ENCODE measurements at places on chromosomes 1 and 21. TPM values are rescaled to one million over a fixed set of nuclear protein-coding genes. Genes with fewer than 3 reads are reported as not detected.

Gene SPATA21
- 0.02 TPM for polyA plus RNA-seq

Gene FNDC10
- 10.7 TPM for polyA plus RNA-seq

Gene RSPH1
- 0.20 TPM for polyA plus RNA-seq

Gene CALML6
- 0.06 TPM for polyA plus RNA-seq

DNA sequence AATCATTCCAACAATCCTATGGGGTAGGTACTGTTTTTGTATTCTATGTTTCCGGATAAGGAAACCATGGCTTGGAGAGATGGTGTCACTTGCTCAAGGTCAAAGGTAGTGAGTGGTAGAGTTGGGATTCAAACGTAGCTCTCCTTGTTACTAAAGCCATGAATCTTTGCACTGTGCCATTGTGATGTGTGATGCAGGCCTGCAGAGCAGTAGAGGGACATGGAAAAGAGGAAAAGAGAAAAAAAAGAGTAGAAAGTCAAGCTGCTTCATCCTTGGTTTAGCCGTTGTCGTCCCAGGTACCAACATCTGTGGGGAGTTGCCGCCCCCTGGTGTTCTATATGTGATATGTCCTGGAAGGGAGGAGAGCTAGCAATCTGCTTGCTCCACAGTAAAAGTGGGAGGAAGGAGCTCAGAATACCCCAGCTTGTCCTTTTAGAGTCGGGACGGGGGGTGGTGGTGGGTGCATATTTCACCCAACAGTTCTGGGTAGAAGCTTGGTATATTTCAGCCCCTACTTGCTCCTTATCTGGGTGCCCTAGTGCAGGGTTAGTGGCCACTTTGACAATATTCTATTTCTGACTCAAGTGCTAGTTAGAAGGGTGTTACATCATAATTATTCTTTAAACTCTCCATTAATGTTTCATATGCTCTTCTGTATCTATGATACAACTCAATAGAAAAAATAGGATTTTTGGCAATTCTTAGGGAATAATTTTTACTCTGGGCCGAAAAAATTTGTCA, 98.4 kb downstream of the EBNA1BP2 start:
- DNase-seq: peak; percentile 54

DNA sequence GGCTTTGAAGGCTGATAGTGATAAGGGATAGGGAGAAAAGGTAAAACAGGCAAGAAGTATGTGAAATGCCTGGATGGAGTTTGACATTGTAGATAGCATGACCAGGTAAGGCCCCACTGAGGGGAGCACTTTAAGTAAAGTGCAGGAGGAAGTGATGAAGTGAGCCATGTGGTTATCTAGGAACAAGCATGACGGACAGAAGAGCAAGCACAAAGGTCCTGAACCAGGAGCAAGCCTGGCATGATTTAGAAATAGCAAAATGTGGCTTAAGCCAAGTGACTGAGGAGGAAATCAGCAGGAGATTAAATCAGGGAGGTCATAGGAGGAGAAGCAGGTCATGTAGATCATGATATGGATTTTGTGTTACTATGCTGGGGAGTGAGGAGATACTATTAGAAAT, 129.2 kb downstream of the GLUL start:
- no peak for DNase-seq

DNA sequence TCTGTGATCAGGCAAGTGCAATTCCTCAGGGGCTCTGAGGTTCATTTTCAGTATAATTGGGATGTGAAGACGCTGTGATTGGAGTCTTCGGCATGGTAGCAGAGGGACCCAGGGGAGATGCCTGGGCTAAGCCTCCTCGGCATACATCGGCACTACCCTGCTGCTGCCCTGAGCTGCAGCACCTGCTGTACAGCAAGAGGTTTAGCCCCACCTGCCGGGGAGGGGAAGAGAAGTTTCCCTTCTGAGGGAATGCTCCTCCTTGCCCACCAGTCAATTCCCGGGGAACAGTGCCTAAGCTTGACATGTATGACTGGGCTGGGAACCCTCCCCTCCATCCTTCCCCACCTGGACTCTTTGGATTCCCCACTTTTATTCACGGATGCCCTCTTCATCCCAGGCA, 24.9 kb downstream of the CNIH3 start:
- DNase-seq: no peak

DNA sequence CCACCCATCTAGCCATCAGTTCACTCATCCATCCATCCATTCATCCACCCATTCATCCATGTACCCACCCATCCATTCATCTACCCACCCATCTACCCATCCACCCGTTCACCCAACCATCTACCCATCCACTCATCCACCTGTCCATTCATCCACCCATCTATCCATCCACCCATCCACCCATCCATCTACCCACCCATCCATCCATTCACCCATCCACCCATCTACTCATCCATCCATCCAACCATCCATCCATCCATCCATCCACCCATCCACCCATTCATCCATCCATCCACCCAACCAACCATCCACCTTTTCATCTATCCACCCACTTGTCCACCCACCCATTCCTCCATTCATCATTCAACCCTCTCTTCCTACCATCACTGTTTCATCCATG, 80.3 kb downstream of the KIF14 start:
- DNase-seq: no peak

DNA sequence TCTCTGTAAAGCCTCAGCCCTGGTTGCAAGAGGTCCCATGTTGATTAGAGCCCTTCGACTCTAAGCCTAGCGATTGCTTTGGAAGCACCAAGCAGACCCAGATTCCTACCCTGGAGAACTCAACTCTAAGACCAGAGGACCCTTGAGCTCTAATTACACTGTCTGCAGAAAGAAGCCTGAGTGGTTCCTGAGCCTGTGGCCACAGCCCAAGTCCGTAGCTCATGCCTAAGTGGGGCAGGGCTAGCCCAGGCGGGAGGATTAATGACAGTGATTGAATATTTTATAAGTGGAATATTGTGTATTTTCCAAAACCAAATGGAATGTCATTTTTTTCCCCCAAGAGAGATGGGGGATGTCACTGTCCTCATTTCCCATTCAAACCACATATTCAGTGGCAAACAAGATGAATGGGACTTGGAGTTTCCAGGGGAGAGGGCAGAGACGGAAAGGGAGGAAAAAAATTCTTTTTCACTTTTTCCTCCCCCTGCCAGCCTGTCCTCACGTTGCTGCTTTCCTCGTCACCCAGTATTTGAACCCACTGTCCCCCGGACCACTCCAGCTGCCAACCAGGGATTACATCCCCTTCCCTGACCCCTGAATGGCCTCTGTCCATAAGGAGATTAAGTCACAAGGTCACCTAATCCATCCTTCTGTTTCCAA, 79.6 kb upstream of the CTTNBP2NL start:
- no peak for DNase-seq

DNA sequence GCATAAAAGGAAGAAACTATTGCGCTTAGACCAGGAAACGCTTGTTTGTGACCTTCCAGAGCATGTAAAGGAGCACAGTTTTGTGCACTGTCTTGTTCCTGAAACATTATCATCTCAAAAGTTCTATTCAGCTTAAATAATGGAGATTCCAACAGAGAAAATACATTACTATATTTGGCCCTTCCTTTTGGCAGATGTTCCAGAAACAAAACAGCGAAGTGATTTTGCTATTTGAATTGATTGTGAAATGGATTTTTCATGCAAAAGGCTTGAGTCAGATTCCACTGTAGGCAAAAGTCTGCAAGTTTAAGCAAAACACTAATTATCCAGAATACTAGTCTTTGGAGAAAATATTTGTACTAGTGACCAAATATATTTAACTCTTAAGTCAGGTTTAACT, 80.3 kb upstream of the PTBP2 start:
- DNase-seq: no peak

DNA sequence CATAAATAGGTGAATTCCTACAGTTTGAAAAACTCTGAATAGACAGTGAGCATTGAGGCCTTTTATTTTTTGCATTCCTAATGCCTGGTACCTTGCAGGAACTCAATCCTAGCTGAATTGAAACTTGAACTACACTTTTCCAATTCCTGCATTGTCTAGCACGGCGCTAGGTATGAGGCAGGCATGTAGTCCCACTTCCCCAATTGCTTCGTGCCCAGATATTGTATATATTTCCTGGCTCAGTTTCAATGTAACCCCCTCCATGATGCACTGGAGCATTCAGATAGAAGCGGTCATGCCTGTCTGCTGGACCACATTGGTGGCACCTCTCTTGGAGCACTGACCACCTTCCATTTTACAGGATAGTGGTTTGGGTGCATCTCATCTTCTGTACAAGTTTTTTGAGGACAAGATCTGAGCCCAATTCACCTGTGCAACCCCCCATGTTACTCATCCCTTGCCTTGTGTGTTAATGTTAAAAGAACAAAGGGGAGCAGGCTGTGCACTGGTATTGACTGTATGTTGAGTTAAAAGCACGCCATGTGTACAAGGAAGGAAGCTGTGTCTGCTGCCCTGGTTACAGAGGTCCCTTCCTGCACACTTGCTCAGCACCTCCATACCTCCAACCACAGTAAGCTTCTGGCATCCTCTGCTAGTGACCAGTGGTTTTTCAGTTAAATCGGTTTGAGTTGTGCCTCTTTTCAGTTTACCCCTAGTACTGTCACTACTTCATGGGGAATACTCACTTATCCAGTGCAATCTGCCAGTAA, 10.0 kb upstream of the RAB7B start:
- no peak for DNase-seq

- DNase-seq: no peak
Measured at GRCh38 chr1:59364037-59364436, 67.1 kb downstream of the FGGY start.
